ENCODE measurements at places on chromosomes 2 and 18.

DNA sequence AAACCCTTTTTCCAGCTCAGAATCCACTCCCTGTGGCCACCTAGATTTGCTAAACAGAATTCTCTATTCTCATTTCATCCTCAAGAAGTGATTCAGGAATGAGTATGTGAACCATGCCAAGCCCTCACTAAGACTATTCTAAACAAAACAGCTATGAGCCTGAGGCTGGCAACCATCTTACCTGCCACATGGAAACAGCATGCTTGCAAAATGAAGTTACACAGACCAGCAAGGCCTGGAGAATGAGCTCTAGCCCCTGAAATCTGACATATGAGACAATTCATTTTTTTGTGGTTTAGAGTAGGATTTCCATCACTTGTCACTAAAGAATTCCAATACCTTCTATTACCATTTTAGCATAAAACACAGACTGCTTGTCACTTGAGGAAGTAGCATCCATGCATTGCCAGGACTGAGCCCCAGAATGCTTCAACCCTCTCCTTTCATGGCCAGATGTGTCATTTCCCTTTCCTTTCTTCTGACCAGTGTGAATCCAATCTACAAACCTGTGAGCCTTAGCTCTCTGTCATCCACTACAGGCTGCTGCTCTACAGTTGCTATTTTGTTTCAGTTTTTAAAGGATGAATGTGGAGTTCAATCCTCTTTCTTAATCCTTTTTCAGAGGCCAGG, 744.3 kb upstream of the ACVR2A start:
- DNase-seq = no peak

- DNase-seq = no peak
Observed at GRCh38 chr2:86570059-86570458, 6.8 kb upstream of the CHMP3 start.

GRCh38 chr2:207477896-207478295, 51.9 kb upstream of the CREB1 start:
- no peak for DNase-seq

DNA sequence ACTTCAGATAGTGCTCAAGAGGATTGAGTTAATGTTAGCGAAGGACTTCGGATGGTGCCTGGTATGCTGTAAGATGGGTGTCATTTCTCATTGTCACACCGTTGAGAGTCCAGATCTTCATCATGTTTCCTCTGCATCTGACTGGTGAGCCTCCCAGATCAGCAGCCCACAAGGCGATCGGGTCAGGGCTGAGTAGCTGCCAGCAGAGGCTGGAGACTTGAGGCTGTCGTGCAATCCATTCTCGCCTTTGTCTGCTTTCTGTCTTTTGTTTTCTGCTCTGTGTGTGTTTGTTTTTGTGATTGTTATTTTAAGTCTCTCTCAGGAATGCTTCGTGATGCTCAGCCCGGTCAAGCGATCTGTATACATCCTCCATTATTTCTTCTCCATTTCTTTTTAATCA, 95.8 kb downstream of the TGOLN2 start:
- DNase-seq = no peak

DNA sequence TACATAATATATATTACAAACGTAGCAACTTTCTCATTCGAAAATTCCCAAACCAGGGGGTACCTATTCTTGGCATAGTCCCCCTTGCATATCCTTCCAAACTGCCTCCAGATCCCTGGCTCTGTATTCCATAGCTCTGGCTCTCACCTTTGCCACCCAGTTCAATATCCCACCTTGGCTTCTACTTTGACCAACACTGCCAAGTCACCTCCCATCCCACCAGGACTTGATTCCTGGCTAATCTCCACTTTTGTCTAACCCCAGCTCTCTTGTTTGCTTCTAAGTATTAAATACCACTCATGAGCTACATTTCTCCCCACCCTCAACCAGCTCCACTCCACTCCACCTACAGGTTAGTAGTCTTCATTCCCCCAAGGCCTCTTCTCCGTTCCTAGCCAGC, 103.2 kb upstream of the WDR75 start:
- DNase-seq = no peak

Data from RCC 7860 (cell line).